ENCODE measurements at places on chromosomes 5 and 9.

- DNase-seq = no peak
Observed at GRCh38 chr5:42360056-42360455, 63.2 kb upstream of the GHR start.

DNA sequence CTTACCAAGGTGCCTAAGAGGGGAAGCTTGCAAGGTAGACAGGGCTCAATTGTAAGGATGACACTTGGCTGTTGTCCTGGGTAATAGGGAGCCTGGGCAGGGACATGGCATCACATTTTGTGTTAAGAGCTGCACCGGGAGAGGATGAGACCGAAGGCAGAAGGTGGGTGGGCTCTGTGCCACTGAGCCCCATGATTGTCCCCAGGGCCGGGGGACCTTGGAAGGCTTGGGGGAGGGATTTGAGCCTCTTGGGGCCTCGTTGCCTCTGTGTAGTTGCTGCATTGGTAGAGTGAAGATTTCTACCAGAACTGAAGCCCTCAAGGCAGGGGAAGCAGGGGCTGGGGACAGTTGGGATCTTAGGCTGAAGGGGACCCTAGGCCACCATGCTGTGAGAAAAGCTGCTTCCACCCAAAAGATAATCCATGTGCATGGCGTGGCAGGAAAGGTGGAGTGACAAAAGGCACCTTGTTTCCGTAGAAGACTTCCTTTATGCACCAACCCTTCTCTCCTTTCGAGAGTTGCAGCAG, 11.9 kb downstream of the FGF18 start:
- DNase-seq = no peak

GRCh38 chr5:59845730-59846129, 47.8 kb downstream of the PDE4D start:
- no peak for DNase-seq

GRCh38 chr9:35489313-35490154, at the start of gene RUSC2:
Gene RUSC2 (plus strand): TSS chr9:35490111. CDS start chr9:35546522, 56,411 bp downstream.
- no peak for DNase-seq

GRCh38 chr9:82988488-82988887, 74.5 kb downstream of the RASEF start:
- DNase-seq = no peak

DNA sequence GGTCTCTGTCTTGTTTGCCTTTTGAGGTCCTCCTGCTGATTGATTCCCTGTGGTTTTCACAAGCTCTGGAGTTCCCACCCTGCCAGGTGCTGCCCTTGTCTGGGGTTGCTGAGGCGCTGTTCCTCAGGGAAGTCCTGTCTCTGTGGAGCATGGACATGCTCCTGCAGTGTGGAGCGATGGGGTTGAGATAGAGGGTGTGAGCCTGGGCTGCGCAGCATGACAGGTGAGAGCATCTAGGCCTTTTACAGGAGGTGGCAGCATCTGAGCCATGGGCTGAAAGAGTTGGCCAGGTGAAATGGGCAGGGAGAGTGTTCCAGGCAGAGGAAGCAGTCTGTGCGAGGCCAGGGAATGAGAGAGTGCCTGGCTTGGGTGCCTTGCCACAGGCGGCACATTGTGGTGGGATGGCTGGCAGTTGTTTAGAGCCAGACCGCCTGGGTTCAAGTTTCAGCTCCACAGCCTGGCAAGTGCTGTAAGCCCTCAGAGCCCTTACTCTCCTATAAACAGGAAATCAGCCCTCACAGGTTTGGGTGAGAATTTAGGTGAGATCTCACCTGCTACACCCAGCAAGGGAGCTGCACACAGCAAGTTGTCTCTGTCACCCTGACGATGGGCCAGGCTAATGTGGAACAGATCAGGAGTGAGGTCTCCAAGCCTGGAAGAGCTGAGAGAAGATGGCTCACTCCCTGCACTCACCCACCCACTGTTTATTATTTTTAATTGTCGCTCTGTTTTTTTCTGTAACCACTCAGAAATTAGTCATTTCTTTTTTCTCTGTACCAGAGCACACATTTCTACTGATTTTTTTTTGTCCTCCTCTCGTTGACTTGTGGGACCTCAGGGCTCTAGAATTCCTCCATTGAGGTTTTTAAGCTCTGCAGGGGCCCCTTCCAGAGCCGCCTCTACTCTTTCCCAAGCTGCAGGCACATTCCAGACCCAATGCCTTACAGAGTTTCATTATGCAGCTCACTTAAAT, 19.6 kb downstream of the TCOF1 start:
- no peak for DNase-seq

GRCh38 chr9:91138760-91139159, 223.0 kb downstream of the AUH start:
- DNase-seq = no peak

DNA sequence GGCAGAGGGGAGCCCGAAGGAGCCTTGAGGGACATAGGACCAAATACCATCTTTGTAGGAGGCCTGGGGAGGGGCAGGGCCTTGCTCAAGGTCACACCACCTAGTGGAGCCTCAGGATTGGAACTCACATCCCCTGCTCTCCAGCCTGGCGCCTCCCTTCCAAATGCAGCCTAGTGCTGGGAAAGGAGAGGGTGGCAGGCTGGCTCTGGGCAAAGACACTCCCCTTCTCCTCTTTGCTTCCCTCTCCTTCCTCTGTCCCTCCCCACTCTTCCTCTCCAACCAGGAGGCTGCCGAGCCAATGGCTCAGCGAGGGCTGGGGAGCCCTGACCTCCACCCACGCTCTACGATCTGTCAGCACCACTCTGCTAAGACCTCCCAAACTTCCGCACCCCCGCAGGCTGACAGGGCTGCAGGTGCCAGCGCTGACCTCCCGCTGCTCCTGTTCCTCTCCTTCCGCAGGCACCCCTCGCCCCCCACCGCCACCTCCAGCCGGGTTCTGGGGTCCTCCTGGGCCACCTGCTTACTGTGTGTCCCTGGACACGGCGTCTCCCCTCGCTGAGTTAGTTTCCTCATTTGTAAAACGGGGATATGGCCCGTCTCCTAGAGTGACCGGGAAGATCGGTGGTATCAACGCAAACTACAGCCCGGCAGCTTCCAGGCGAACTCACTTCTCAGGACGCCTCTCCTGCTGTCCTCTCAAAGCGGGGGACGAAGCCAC, 52.9 kb downstream of the C9orf50 start:
- DNase-seq = no peak

GRCh38 chr9:26744191-26744965, 148.2 kb downstream of the CAAP1 start:
- DNase-seq = no peak

DNA sequence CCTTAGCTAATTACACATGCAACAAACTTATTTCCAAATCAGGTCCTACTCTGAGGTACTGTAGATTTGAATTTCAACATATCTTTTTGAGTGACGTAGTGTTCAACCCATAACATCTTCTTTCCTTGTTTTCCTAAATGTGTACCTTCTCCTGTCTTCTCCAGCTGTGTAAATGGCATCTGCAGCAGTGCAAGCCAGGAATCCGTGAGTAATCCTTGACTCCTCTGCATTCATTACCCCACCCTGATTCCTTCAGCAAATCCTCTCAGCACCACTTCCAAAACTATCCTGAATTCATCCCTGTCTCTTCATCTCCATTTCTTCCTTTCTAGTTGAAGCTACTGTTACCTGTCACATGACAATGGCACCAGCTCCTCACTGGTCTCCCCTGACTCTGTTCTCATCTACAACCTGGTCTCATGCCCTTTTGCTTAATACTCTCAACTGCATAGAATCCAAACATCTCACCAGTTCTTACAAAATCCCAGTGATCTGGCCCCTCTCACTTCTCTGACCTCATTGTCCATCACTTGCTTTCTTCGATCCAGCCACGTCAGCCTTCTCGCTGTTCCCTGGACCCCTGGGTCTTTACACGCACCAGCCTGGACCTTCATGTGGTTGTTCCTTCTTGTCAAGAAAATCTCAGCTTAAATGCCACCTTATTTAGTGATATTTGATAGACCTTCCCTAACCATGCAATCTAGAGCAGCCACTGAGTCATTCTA, 14.6 kb upstream of the TRAF1 start:
- DNase-seq = no peak

- DNase-seq = no peak
Observed at GRCh38 chr5:154849791-154850201, 607 bp downstream of the FAXDC2 start.

- DNase-seq = no peak
Observed at GRCh38 chr5:79845448-79846197, 145.4 kb downstream of the MTX3 start.

- no peak for DNase-seq
Observed at GRCh38 chr9:419571-420171, 205.0 kb downstream of the DOCK8 start.

DNA sequence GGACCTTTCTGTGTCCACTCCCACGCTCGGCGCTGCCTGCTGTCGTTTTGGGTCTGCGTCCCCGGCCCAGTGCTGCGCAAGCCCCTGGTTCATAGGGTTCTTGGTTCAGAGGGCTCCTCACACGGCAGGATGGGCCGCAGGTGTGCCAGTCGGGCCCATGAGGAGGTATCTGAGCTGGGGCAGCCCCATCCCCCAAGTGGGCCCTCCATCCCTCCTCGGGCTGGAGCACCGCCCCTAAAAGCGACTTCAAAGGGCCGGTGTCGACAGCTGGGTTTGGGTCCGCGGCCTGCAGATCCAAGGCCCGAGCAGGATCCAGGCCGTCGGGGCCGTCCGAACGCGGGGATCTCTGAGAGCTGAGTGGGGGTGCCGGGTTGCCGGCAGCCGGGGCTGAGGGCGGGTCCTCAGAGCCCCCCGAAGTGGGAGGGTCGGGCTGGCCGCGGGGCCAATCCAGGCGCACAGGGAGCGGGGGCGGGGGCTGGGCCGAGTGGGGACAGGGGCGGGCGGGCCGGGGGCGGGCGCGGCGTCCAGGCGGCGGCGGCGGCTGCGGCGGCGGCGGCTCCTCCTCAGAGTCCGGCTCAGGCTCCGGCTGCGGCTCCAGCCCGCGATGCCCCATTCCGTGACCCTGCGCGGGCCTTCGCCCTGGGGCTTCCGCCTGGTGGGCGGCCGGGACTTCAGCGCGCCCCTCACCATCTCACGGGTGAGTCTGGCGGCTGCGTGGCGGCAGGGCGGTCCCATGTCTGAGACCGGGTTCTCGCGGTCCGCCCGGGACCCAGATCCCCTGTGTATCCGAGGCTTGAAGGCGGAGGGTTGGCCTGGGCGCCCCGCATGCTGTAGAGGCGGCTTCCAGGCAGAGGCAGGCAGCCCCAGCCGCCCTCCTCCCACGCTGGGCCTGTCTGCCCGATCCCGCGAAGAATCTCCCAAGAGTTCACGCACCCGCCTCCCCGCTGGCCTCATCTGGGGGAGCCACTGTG, at the start of gene PDLIM4:
Gene PDLIM4, plus strand, starts transcription at position 566 of the 971 bp plus-strand sequence. Its CDS starts 39 bp downstream, at position 605.
- DNase-seq = no peak

All from cortex of kidney (tissue), 1 donor.